Stimulated activated CD8-positive, alpha-beta memory T cell treated with anti-CD3 and anti-CD28 coated beads, Interleukin-7, amount 100 ng/mL, for 1 hour (primary cell): ENCODE measurements at places on chromosomes 1 and 21.

DNA sequence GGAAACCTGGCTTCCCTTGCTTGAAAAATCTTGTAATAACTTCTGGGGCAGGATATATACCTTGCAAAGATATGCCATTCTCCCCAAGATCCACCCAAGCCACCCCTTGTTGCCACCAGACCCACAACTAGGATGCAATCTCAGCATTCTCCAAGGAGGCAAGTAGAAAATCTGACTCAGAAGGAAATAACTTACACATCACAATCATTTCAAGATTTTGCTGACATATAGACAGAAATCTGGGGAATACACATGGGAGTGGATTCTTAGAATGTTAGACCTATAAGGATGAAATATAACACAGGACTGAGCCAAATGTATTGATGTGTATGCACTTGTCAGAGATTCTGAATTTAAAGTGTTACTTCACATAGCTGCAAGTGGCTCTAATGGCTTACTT, 14.8 kb upstream of the ZDHHC18 start:
- DNase-seq, result no peak

GRCh38 chr1:182347019-182347418, 44.6 kb downstream of the GLUL start:
- no peak for DNase-seq

DNA sequence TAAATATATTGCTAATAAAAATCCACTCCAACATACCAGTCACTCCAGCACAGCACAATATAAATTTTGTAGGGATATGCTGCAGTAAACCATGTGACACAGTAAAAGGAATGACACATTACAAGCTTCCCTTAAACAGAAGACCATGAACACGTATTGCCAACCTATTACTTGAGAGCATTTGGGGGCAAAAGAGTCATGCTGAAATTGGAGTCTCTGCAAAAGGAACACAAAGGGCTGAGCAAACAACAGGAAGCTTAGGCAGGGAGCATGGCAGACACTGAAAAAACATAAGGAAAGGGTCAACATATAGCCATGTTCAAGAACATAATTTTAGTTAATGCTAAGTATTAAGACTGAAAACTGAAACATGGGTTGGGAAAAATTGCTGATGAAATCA, 214.5 kb downstream of the SMYD3 start:
- DNase-seq, result no peak

GRCh38 chr21:42108554-42109340, 37.6 kb downstream of the UMODL1 start:
- DNase-seq, result no peak

DNA sequence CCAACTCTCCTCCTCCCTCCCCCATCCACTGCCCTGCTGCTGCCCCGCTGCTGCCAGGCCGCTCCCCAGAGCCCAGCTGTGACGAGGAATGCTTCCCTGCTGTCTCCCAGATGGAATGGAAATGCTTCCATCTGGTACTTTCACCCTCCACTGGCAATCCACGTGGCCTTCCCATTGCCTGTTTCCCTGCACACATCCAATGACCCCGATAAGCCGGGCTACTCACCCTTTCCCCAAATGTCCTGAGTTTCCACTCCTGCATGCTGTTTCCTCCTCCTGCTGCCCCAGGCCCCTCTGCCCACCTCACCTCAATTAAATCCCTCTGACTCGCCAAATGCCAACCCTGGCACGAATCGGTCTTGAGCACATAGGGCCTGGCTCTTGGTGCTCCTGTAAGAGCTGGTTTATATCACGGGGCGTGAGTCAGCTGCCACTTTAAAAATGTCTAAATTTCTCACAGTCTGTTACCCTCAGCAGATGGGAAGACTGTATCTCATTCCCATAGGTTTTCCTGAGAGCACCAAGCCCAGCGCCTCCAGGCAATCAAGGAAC, 36.4 kb downstream of the MRAP start:
- no peak for DNase-seq

DNA sequence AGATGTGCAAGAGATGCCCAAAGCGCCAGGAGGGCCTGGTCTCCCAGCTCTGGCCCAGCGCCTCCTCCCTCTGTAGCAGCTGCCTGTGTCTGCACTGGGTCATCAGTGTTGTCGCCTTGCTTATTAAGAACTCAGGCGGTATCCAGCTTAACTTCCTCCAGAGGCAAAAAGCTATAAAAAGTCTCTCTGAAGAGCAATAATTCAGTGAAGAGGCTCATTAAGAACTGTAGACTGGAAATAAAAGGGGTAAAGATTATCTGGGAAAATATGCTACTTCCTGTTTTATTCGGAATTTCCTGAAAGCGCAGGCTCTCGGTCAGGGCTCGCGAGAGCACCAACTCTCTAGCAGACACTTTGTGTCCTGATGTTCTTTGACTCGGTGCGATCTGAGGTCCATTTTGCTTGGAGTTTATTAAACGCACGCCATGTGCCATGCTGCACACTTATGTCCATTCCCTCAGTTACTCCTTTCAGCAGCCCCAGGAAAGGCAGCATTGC, 70.4 kb downstream of the MRPS6 start:
- DNase-seq, result no peak

- DNase-seq, result no peak
These were observed 282.7 kb downstream of the HMCN1 start for GRCh38 chr1:186016856-186017255.

DNA sequence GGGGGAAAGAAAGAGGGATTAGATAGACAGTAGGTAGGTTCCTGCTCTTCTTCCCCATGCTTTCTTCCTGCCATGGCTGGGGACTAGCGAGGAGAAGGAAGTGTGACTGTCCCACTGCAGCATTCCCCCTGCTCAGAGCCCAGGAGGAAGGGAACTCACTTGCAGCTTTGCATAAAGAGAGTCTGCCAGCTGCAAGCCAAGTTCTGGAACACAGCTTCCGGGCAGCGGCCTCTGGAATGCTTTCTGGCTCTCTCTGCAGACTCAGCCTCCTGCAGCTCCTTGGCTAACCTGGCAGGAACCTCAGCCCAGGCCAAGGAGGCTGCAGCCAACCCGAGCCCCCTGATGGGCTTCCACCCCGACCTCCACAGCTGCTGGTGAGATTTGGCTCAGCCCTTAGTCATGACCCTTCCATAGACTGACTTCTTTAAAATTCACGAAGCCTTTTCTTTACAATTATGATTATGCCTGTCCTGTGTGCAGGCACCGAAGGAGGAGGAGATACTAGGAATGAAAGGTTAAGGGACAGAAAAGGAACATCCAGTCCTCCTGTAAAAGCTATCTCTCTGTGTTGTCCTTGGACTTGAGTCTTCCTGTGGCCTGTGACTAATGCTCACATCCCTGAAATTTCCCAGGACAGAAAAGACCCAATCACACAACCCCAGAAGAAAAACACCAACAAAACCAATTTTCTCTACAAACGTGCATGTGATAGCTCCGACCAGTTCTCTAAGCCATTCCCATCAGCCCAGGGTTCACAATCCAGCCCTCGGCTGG, 108.2 kb upstream of the OLIG2 start:
- DNase-seq, result no peak

GRCh38 chr1:212186427-212187207, 98.6 kb upstream of the PPP2R5A start:
- DNase-seq, result no peak

DNA sequence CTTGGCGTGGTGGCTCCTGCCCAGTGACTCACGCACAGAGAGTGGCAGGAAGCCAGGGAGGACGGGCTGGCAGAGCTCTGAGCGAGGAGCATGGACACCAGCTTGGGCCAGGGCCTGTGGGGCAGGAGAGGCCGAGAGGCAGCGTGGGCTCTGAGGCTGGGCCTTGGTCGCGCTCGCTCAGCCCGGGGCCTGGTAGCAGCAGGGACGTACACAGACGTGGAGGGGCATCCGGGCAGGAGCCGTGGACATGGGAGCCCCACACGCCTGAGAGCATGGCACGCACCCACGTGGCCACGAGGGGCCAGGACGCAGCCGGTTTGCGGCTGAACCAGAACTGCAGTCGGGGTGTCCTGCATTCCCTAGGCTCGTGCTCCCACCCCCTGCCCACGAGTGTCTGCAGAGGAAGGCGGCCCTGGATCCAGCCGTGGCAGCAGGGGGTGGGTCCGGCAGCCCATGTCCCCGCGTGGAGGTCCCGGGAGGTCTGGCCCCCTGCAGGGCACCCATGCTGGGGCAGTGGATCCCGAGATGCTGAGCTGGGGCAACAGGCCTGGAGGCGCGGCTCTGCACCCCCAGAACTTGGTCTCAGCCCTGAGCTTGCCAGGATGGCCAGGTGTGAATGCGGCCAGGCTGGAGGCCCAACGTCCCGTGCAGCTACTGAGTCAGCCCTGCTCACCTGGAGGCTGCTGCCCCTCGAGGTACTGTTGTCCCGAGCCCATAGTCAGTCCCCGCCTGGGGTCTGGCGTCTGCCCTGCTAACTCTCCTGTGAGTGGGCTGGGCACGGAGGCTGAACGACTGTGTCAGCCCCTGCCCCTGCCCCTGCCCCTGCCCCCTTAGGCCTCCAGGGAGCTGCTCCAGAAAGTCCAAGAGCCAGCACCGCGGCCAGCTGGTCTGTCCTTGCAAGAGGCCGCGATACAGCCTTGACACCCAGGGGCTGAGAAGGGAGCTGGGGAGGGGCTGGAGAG, 61.6 kb downstream of the SLX9 start:
- no peak for DNase-seq
